ENCODE measurements at places on chromosomes 11 and 22.
A peak's percentile ranks its signal among the peaks of the same experiment; 100 is the strongest.

GRCh38 chr11:1889941-1890855, 1.5 kb downstream of the PRR33 start:
- DNase-seq = peak; percentile 45

DNA sequence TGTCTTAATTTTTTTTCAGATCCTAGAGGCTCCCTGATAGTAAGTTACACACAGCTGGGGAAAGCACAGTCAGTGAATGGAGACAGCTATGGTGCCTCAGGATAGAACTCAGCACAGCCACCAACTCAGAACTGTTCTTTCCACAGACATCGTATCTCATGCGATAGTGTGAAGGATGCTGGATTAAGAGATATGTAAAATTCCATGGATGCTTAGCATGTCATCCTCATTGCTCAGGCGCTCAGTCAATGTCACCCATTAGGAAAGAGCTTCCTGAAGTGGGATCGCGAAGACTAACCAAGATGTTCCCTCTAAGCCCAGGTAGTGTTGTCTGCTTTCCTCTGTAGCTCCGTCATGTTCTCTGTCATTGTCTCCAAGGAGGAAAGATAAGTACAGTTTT, 1000.4 kb downstream of the OPCML start:
- DNase-seq = no peak

DNA sequence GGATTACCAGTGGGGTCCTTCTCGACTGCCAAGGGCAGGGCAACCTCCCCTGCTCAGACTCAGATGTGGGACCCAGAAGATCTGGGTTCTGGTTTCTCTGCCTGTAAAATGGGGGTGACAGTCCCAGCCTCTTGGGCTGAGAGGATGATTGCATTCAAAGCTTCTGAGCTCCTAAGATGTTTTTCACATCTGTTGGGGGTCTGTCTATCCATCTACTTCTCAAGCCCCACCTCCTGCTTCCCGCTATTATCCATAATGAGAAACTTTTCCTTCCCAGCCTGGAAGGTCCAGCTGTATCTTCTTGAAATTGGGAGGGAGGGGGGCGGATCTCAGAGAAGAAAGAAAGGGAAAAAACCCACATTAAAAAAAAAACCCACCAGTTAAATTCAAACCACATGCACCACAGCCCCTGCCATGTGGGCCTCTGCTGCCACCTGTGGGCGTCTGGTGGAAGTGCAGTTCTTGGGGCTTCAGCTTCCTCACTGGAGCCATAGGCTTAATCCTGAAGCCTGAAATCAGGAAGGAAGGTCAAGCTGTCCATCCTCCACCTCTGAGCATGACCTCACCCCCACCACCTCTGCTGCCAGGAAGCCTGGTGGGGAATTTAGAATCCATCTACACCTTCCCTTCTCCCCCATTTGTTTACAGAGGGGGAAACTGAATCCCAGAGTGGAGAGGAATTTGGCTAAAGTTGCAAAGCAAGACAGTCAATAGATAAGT, 27.3 kb downstream of the ARHGEF17 start:
- DNase-seq = peak; percentile 88

- no peak for DNase-seq
Observed at GRCh38 chr11:108970221-108970991, 305.5 kb downstream of the DDX10 start.

DNA sequence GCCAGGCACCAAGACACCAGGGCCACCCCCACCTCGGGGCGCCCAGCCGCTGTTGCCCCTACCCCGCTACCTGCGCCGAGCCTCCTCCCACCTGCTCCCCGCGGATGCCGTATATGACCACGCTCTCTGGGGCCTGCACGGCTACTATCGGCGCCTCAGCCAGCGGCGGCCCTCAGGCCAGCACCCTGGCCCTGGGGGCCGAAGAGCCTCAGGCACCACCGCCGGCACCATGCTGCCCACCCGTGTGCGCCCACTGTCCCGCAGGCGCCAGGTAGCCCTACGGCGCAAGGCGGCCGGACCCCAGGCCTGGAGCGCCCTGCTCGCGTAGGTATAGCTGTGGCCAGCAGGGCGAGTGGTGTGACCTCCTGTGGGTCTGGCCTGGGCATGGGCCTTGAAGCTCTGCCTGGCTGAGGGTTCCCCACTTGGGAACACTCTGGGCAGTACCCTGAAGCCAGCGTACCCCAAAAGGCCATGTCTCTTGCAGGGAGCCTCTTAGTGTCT, 14.8 kb upstream of the MDK start:
- no peak for DNase-seq
